ENCODE measurements at places on chromosomes 1 and 21.

DNA sequence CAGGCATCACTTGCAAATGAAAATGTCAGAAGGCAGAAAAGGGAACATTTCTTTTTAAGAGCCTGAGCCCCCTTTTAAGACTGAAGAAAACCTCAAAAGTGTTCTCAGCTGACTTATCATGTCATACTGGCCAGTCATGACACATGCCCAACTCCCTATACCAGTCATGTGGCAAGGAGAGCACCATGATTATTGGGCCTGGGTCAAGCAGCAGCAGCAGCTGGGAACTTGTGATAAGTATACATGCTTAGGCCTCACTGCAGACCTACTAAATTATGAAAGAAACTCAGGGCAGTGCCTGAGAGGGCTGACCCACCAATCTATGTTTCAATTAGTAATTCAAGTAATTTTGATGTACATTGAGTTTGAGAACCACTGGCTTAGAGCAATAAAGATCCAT is 8.6 kb downstream of the RO60 start:
- no peak for DNase-seq

DNA sequence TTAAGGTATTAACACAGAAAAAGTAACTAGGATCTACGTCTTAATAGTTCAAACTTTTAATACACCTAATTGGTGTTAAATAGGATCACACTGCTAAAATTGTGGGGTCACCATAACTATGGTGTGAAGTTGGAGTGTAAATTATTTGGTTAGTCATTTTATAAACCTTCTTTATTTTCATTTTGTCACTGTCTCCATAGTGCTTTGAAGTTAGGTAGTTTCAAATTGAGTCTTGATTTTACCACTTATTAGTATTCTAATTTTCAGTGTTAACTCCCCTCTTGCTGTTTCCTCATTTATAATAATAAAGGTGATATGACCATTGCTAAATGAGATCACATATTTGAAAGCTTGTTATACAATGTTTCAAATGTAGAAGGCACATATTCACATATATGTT is 738.1 kb upstream of the CHRM3 start:
- no peak for DNase-seq

- no peak for DNase-seq
Measured at GRCh38 chr21:40176724-40177123, 309.5 kb downstream of the PCP4 start.

DNA sequence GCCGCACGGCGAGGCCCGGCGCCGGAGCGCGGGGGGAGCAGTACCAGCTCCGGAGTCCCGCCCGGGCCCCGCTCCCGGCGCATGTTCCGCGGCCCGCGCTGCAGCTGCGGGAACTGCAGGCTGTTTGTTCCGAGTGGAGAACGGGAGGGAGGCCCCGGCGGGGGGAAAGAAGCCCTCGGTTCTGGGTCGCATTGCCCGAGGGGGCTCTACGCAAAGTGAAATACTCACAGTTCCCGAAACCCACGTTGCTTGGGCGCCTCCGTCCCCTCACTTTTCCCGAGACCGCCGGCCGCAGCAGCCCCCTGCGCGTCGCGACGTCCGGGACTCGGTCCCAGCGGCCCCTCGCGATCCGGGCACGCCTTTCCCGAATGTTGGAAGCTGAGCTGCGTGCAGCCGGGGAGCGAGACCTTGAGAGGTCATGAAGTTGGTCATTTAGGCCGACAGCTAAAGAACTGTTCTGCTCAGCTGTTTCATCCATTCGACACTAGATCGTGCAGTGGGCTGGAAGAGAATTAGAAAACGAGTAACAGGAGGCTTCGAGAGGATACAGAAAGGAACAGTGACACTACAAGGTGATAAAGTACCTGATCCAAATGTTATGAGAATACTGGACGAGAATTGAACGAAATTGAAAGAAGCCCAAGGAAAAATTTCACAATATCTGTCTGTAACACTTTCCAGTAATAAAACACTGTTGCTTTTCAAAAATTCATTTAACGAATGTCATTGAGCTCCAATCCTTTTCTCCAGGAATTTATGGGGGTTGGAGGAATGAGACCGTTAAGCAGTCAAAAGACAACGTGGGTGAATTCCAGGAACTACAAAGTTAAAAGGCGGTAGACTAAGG is 657 bp upstream of the LIN9 start:
- DNase-seq, result peak; percentile 38

DNA sequence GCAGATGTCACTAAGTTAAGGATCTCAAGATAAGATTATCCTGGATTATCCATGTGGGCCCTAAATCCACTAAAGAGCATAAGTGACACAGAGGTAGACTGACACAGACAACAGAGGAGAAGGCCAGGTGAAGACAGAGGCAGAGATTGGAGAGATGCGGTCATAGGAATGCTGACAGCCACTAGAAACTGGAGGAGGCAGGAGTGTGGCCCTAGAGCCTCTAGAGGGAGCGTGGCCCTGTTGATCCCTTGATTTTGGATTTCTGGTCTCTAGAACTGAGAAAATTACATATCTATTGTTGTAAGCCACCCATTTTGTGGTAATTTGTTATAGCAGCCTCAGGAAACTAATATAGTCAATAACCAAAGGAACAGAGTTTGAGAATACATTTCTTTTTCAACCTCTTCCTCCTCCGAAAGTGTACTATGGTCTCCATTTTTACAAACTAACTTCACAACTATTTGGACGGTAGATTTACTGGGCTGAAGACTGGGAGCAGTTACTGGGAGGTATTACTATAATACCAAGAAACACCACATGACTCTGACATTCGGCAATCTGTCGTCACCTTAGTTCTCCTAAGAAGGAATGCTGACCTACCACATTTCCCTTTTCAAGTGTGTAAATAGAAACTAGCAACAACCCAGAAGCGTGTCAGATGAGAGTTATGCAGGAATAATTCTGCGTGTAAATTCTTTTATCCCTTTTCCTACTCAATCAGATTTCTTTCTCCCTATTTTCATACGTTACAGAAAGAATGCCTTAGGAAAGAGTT is 116.0 kb upstream of the ZNHIT6 start:
- no peak for DNase-seq

DNA sequence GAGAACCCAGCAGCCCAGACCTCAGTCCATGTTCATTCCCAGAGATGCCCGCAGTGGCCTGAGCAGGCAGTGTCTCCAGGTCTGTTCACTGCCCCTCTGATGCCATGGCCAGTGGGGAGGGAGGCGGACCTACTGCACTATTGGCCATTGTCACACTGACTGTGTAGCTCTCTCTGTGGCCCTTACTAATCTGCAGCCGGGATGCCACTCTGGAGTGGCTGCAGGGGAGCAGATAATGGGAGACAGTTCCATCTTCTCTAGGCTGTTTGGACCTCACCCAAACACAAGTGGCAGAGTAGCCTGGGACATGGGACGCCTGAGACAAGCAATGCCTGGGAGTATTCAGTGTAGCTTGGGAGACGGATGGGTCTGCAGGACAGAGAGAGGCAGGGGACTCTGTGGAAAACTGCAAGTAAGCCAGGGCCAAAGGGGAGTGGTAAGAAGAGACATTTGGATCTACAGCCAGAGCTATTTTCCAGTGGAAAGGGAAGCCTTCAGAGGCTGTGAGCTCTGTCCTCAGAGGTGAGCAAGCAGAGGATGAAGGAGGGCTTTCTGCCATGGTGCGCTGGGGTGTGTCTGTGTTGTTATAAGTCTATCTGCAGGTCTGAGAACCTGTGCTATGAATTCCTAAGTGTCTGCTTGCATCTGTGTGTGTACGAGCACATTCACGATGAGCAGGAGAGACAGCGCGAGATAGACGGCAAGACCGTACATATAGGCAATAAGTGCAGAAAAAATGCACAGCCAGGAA is 26.7 kb downstream of the DMBX1 start:
- no peak for DNase-seq

Measured in occipital lobe (tissue), 3 donors.